ENCODE measurements at places on chromosomes 5 and 9. TPM values are rescaled to one million over a fixed set of nuclear protein-coding genes. Genes with fewer than 3 reads are reported as not detected.

DNA sequence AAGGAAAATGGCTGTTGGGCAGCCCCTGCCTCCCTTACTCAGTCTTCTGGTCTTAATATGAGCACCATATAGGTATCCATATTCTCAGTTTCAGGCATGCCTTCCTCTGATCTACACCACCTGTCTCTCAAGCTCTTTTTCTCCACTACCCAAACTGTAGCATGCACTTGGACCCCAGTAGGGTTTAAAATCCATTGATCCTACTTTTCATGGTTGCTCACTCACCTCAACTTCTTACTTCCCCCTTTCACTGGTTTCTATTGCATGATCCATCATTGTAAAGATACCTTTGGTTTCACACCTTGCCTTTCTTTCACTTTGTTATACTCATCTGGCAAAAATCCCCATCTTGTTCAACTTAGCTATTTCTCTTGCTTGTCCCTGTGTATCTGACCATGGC, 159.4 kb downstream of the KDM4C start:
- H3K27me3 ChIP-seq, result no peaks in the 10 kb centered on the region
- no peaks in the 10 kb centered on the region for H3K36me3 ChIP-seq
- no peak for DNase-seq
- H3K4me3 ChIP-seq, result no peak overlapping the region

GRCh38 chr9:133760713-133761290, 22.6 kb upstream of the SARDH start:
- H3K27ac ChIP-seq, result no peak overlapping the region
- peaks cover 25% of the 10 kb centered on the region for H3K27me3 ChIP-seq
- H3K4me1 ChIP-seq, result no peaks in the 10 kb centered on the region
- H3K4me3 ChIP-seq, result no peak overlapping the region
- DNase-seq, result no peak

The RNF183 gene
- not detected for total RNA-seq

The CCT5 gene
- total RNA-seq, result 93.2 TPM

GRCh38 chr9:89677702-89678395, 73.0 kb downstream of the GADD45G start:
- H3K4me1 ChIP-seq, result peaks cover 49% of the 10 kb centered on the region
- no peaks in the 10 kb centered on the region for H3K27me3 ChIP-seq
- no peak overlapping the region for H3K27ac ChIP-seq
- no peak overlapping the region for H3K4me3 ChIP-seq
- DNase-seq, result no peak
- H3K36me3 ChIP-seq, result no peaks in the 10 kb centered on the region

- peaks cover 100% of the 10 kb centered on the region for H3K27me3 ChIP-seq
- peak; percentile 73 for DNase-seq
- peak overlapping the region; percentile 80 for H3K27ac ChIP-seq
- H3K4me3 ChIP-seq, result peak overlapping the region; percentile 57
Observed at GRCh38 chr9:126516936-126517832, 96.5 kb upstream of the LMX1B start.

DNA sequence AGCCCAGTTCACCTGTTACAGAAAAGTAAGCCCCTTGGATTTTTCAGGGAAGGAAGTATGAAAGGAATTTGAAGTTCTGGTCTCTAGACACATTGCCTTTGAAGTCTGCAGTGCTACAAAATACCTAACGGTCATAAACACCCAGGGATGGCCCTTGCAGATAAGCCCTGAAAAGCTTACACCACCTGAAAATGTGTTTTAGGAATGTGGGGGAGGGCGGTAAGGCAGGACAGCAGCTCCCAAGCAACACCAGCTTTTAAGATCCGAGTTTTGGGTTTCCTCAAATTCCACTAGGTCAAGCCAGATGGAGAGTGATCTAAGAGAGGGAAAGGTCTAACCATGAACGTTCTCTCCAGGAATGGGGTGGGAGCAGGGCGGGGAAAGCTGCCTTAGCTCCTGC, 114.1 kb upstream of the PANK3 start:
- H3K27ac ChIP-seq, result no peak overlapping the region
- no peak for DNase-seq
- no peak overlapping the region for H3K4me3 ChIP-seq
- H3K4me1 ChIP-seq, result peaks cover 1% of the 10 kb centered on the region
- peaks cover 16% of the 10 kb centered on the region for H3K27me3 ChIP-seq
- no peaks in the 10 kb centered on the region for H3K36me3 ChIP-seq

GRCh38 chr9:92426501-92427145, 2.4 kb upstream of the OMD start:
- H3K4me3 ChIP-seq, result no peak overlapping the region
- H3K36me3 ChIP-seq, result no peaks in the 10 kb centered on the region
- no peak for DNase-seq
- no peaks in the 10 kb centered on the region for H3K27me3 ChIP-seq
- H3K4me1 ChIP-seq, result peaks cover 10% of the 10 kb centered on the region

The PLEKHG4B gene
- total RNA-seq, result not detected

DNA sequence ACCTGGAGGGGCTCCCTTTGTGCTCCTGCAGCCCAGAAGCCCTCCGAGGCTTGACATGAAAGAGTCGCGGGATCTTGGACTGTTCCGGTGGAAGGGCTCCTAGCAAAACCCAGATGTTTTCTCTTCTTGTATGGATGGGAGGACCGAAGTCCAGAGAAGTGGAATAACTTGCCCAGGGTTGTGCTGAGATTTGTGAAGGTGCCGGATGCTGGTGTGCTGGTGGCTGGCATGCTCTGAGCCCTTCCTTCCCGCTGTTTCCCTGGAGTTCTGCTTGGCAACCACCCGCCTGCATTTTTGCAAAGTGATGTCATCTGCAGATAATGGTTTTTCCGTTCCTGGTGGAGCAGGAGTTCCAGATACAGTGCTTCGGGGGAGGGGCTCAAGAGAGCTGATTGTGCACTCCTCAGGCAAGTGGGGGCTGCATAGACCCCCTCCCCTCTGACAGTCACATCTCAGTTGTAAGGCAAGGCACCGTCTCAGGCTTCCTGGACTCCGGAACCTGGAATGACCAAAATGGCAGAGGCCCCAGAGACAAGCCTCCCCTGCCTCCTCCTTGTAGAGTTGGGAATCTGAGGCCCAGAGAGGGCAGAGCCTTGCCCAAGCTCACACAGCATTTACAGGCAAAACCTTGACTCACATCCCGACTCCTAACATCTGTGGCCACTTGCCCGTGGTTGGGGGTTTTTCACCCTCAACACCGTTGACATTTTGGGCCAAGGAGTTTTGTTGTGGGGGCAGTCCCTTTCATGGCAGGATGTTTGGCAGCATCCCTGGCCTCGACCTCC, 157.0 kb downstream of the RGS3 start:
- H3K36me3 ChIP-seq, result no peaks in the 10 kb centered on the region
- H3K4me1 ChIP-seq, result peaks cover 88% of the 10 kb centered on the region
- peak overlapping the region; percentile 92 for H3K27ac ChIP-seq
- DNase-seq, result peak; percentile 62
- H3K4me3 ChIP-seq, result peak overlapping the region; percentile 19

The ARHGEF37 gene
- total RNA-seq, result 22.8 TPM

GRCh38 chr9:110123341-110124095, 84.4 kb downstream of the C9orf152 start:
- H3K27me3 ChIP-seq, result no peaks in the 10 kb centered on the region
- H3K4me3 ChIP-seq, result no peak overlapping the region
- no peaks in the 10 kb centered on the region for H3K36me3 ChIP-seq
- H3K27ac ChIP-seq, result peak overlapping the region; percentile 88
- H3K4me1 ChIP-seq, result peaks cover 87% of the 10 kb centered on the region
- no peak for DNase-seq

The RAD23B gene
- 104 TPM for total RNA-seq

The SPINK13 gene
- not detected for total RNA-seq

DNA sequence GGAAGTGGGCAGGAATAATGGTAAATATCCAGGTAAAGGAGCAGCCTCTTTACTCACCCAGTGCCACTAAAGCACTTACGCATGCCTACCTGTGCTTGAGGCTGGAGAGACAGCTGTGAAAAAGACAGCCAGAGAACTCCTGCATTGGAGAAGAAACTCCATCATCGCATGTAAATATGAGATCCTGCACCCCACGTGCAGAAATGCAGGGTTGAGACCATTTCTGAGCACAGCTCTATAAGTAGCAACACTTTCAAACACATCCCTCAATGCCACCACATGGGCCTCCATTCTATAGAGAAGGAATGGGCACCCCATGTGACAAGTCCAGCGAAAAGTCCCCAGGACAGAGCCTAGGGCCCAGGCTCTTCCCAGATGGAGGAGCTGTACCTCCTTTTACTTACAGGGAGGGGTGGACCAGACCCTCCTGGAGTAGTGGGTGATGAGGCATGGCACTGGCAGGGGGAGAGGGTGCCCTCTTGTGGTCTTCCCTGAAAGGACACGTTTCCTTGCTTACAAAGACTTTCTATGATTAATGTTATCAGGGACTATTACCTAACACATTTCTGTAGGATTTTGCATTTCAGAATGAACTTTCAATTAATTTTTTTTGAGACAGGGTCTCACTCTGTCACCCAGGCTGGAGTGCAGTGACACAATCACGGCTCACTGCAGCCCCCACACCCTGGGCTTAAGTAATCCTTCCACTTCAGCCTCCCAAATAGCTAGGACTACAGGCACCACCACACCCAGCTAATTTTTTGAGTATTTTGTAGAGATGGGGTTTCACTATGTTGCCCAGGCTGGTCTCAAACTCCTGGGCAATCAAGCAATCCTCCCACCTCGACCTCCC, 55.3 kb upstream of the IL17B start:
- H3K36me3 ChIP-seq, result peaks cover 8% of the 10 kb centered on the region
- no peak overlapping the region for H3K4me3 ChIP-seq
- H3K27me3 ChIP-seq, result no peaks in the 10 kb centered on the region
- H3K4me1 ChIP-seq, result peaks cover 49% of the 10 kb centered on the region

GRCh38 chr5:159412284-159413046, 82.2 kb upstream of the IL12B start:
- H3K27ac ChIP-seq, result no peak overlapping the region
- H3K4me3 ChIP-seq, result no peak overlapping the region
- peaks cover 5% of the 10 kb centered on the region for H3K27me3 ChIP-seq
- no peak for DNase-seq
- no peaks in the 10 kb centered on the region for H3K4me1 ChIP-seq
- H3K36me3 ChIP-seq, result no peaks in the 10 kb centered on the region

DNA sequence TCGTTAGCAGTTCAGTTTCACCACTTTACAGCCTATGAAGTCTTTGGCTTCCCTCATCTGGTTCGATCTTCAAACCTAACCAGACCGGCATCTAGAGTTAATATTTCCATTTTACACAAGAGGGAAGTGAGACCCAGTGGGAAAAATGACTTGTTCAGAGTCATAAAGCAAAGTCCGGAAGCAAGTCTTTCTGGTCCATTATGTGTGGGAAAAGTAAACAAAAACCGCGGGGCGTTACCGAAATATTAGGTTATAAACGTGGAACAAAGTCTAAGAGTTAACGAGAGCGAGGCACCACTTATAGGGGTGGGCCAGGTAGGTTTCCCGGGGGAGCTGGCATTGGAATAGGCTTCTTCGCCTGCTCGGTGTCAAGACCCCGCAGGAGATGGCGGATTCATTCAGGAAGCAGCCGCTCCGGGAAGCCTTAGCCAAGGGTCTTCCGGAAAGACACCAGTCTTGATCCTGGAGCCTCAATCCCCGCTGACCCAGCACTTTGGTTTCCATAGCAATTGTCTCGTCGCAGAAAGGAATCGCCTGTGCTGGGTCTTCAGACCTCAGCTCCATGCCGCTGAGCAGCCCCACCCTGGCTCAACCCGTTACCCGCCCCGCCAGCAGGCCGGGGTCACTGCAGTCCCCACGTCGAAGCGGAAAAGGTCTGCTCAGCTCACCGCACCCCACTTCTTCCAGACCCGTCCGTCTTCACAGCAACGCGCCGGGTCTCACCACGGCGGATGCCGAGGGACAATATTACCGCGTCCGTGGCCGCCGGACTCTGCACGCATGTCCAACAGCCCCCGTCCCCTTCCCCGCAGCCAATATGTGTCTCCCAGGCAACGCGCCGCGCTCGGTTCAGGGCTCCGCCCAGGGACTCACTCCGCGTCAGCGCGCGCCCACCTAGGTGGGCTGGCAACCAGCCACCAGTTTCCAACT, at the start of gene C5orf52:
TSS of gene C5orf52 (plus strand) at position 872 of the 930 bp plus-strand sequence. CDS start 82 bp downstream, outside the sequence.
- H3K4me1 ChIP-seq, result peaks cover 16% of the 10 kb centered on the region
- DNase-seq, result peak; percentile 18
- H3K36me3 ChIP-seq, result no peaks in the 10 kb centered on the region
- peaks cover 33% of the 10 kb centered on the region for H3K27me3 ChIP-seq
- H3K27ac ChIP-seq, result no peak within 1 kb of the TSS
- H3K4me3 ChIP-seq, result peak within 1 kb of the TSS; percentile 75

DNA sequence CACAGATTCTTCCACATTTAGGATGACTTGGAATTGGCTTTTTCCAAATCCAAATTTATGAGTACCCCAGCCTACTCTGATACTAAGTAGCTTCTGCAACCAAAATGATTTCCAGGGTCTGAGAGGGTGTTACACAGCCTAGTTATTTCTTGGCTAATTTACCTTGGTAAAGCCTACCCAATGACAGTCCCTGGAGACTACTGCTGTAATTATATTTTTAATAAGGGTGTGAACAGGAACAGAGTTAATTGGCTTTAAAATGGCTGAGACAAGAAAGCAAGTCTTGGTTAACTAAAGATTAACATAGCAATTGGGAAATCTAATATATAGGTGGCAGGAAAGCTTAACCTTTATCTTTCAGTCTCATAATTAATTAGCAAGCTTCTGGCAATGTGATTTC, 9.3 kb downstream of the PRLR start:
- H3K36me3 ChIP-seq, result no peaks in the 10 kb centered on the region
- peaks cover 6% of the 10 kb centered on the region for H3K27me3 ChIP-seq
- no peak for DNase-seq
- no peak overlapping the region for H3K27ac ChIP-seq
- H3K4me1 ChIP-seq, result no peaks in the 10 kb centered on the region

DNA sequence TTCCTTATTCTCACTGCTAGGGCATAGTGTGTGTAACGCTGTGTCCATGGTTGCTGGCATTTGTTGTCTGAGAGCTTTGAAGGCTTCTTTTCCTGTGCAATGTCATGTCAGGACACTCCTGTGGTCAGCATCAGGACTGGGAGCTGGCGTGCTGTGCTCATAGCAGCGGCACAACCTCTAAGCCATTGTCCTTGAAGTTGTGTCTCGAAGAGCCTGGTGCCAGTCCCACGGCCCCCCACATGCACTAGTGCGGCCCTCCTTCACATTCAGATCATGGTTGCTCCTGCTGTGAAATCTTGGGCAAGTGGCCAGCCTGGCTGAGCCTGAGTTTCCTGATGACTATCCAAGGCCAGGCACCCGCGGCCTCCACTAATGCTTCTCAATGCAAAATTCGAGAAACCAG, 32.4 kb downstream of the PDZD2 start:
- H3K36me3 ChIP-seq, result no peaks in the 10 kb centered on the region
- no peaks in the 10 kb centered on the region for H3K27me3 ChIP-seq
- H3K27ac ChIP-seq, result peak overlapping the region; percentile 86
- no peak overlapping the region for H3K4me3 ChIP-seq
- peak; percentile 39 for DNase-seq

All from left ventricle myocardium inferior (tissue), 1 donor.